ENCODE measurements at places on chromosomes 6 and 20.

DNA sequence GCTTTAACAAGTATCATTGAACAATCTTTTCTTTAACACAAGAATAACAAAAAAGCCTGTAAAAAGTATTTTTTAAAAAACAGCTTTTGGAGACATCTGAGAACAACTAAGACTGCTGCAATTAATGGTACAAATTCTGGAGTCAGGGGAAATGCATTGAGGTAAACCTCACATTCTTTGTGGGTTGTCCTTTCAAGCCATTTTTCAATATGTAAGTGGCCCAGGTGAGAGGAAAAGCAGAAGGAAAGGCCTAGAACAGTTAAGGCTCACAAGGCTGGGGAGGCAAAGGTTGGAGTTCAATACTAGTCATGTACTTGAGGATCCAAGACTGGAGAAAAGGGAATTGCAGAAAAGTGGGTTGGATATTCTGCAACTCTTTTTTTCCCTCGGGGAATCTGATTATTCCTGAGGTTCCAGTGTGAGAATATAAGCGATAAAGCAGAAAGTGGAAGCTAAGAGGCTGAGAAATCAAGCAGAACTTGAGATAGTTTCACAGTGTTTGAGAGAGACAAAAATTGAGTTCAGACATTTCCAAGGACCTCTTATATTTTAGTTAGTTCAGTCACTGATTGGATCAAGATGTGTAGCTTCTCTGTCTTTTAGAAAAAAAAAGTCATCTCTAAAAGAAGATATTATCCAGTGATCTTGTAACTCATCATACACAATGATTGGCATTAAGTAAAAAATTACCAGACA lies 25.0 kb upstream of the TXLNB start:
- no peak for DNase-seq

DNA sequence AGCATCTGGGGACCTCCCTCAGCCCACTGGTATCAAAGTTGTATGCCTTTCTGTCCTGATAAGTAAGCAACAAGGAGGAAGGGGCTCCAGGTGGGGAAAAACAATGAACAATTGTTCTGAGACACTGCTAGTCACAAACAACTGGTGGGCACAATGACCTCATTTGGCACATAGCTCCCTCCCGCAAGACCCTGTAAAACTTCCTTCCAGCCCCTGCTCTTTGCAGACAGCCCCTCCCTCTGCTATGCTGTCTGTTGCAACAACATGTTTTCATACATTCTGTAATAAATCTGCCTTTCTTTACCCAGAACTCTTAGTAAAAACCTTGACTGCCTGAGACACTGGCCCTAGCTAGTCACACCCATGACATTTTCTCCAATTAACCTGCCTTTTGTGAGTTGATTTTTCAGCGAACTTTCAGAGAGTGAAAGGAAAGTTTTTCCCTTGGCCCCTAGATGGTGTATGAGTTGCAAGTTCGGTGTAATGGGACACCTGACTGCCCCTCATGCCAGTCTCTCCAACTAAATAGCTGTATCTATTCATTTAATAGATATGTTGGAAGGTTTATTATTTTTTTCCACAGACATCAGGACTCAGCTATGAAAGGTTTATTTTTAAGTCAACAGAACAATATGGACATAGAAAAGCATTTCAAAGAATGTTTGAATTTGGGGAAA lies 142.3 kb upstream of the SLC22A16 start:
- DNase-seq: no peak

DNA sequence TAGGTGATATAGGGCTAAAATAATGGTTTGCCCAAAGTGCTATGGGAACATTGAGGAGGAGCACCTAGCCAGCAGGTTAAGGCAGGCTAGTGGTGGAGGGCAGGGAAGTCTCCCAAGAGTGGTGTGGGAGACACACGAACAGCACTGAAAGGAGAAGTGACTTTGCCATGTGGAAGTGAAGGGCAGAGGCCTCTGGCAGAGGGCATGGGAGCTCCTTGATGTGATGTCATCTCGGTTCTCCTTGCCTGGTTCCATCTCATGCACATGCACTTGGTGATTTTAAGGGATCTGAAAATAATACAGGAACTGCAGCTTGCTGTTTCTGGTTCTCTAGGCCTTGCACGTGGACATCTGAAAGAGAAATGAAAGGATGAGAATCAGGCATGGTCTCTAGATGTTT lies 4.7 kb upstream of the MAP3K4 start:
- no peak for DNase-seq

- DNase-seq: no peak
Measured at GRCh38 chr20:44039147-44039546, 124.5 kb downstream of the TOX2 start.

GRCh38 chr20:50565383-50565782 lies 55.2 kb downstream of the PTPN1 start:
- DNase-seq: no peak

DNA sequence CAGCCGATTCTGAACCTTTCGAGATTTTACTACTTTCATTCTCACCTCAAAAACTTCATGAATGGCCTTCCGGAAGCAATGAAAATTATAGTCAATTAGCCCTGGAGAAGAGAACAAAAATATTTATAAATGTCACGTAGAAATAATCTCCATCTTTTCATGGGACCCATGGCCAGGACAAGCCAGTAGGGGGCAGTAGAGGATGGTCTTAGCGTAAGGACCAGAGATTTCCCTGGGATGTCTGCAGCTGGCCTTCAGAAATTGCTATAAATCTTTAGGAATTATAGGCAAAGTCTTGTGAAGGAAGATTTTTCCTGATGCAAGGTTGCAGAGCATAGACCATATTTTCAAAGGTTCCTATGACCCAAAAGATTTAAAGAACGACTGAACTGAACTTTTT lies 15.6 kb upstream of the UBE2J1 start:
- DNase-seq: peak; percentile 52

DNA sequence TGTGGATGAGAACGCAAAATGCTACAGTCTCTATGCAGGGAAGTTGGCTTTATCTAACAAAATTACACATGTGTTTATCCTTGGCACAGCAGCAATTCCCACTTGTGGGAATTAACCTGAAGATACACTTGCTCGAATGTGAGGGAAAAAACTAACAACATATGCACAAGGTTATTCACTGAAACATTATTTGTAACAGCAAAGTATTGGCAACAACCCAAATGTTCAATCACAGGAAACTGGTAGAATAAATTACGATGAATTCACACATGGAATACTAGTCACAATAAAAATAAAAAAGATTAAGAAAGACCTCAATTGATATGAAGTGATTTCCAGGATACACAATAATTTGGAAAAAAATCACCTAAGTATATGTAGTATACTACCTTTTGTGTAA lies 68.1 kb upstream of the OGFRL1 start:
- no peak for DNase-seq

GRCh38 chr6:110188791-110189190 lies 8.6 kb downstream of the CDC40 start:
- no peak for DNase-seq

GRCh38 chr20:45950330-45950646 lies 15.8 kb downstream of the PCIF1 start:
- no peak for DNase-seq

DNA sequence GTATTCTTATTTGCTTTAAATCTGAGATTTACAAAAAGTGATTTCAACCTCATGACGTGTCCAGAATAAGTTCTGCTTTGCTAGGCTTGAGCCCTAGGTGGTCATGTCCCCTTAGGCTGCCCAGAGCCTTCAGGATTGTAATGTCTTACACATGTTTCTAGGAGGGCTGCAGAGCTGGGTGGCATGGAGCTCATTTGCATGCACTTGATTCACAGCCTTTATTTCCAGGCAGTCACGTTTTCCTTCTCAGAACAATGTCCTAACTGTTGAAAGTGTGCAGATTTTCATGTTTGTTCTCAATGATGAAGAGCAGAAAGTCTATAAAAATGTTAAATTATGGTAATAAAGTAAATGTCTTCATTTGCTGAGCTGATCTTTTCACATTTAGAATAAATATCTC lies 448.6 kb upstream of the SOX4 start:
- DNase-seq: no peak

DNA sequence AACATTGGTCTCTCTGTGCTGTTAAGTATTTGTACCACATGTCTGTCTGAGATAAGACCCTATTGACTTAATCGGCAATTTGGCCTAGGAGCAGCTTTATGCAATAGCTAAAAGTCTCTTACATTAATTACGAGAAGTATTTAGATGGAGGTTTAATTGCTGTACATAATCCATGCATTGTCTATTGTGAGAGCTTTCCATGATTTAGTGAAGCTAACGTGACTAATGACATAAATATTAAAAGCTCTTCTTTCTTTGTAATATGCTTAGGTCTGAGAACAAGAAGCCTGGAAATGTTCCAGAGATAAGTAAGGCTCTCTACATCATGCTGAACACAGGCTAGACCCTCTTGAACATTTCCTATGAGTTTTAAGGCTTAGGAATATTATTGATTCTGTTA lies 32.7 kb upstream of the FAM83B start:
- no peak for DNase-seq

DNA sequence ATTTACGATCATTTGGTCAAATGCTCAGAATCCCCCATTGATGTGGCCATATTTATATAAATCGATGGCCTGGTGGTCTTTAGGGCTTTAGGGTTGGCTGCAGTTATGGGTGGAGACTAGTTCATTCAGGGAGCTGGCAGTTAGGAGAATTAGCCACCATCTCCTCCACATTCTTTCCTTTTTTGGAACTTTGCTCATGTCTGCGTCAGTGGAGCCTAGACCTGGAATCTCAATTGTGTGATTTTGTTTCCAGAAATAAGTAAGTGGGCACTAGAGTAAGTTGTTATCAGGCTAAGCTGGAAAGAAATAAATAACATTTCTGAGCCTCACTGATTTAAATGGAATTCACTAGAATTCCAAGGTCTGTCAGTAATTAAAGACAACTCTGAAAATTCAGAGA lies 29.0 kb upstream of the ELOVL5 start:
- no peak for DNase-seq

DNA sequence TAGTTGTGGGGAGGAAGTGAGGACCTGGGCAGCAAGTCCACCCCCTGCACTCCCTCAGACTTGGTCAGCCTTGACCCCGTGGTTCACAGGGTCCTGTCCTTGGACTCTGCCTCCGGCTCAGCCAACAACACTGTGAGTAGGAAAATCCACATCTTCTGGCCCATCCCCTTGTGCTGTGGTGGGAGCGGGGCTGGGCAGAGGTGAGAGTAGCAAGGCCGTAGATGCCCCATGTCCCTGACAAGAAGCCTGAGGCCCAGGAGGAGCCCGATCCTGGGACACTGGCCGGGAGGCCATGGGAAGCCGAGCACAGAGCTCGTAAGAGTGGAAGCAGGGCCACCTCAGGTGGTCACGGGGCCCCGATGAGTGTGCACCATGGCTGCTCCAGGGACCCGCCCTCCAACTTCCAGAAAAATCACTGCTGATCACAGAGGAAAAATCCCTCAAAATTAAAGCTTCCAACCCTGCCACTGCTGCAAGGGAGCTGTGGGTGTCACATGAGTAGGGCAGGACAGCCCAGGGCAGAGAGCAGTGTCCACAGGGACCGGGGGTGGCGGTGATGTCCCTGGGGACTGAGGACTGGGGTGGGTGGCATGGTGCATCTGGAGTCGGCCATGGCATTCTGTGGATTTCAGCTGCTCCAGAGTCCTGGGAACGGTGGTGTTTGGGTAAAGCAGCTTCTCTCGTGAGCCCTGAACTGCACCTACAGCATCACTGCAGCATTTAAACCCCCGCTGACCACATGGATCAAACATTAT lies 189.4 kb downstream of the DLL1 start:
- DNase-seq: no peak

- no peak for DNase-seq
Measured at GRCh38 chr6:163355426-163355991, 59.0 kb upstream of the QKI start.

DNA sequence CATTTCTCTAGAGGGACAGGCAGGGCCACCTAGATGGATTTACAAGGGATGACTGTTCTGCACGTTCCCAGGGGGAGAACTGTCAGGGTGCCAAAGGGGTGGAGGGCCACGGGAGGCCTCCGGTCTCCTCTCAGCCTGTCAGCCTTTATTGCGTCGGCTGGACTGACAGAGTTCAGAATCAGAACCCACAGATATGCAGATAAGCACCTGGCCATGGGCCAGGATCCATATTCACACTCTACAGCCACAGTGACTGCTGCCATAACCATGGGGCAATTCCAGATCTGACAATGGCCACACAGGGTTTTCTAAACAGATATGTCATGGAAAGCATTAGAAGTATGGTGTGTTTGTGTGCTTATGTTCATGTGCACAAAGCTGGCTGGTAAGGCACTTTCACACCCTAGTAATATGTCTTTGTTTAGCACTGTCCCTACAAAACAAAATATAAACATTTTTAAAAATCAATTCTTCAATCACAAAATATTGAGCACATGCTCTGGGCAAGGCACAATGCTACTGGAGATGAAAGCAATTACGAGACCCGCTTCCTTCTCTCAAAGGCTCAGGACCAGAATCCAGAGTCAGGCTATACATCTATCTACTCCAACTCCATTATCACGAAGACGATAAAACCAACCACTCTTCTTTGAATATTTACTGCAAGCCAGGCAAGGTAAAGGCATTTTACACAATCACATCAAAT lies 29.1 kb downstream of the TRAM2 start:
- DNase-seq: no peak

DNA sequence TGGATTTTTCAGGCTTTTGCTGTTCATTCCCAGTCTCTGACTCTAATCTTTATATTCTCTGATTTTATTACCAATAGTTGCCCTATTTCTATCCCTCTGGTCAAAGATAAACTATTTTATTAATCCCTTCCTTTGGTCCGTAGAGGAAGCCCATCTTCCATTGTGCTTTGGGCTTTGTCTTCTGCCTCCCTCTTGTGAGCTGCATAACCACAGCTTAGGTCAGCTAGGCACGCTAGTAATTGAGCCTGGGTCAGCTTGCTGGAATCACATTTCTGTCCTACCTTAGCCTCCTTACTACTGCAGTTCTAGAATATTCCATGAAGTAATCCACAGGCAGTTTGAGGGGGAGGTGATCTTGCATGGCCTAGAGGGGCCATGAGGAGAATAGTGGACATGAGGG lies 49.4 kb downstream of the TRMT11 start:
- no peak for DNase-seq

- DNase-seq: no peak
Measured at GRCh38 chr20:15544742-15545141, 1028.5 kb downstream of the KIF16B start.

DNA sequence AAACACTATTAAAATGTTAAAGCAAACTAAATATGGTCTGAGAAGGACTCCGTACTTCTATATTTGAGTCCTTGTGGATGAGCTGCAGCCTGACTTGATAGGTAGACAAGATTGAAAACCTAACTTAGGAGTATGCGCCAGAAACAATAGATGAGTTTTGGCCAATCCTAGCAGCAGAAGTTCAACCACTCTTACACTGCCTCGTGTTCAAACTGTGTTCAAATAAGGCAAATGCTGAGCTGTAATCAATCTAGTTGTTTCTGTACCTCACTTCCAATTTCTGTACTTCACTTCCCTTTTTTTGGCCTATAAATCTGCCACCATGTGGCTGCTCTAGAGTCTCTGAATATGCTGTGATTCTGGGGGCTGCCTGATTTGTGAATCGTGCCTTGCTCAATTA lies 13.2 kb upstream of the SERINC1 start:
- DNase-seq: no peak

All from activated CD4-positive, CD25-positive, alpha-beta regulatory T cell (primary cell).